Activated CD8-positive, alpha-beta memory T cell treated with anti-CD3 and anti-CD28 coated beads, Interleukin-2, amount 10 ng/mL, durations not matched to agents 7 days and 5 days (primary cell): ENCODE measurements at places on chromosomes 6 and 20.

GRCh38 chr6:17971128-17972073, 16.0 kb downstream of the KIF13A start:
- no peaks in the 10 kb centered on the region for H3K4me1 ChIP-seq
- H3K4me3 ChIP-seq = no peak overlapping the region
- no peak for DNase-seq
- no peak overlapping the region for H3K27ac ChIP-seq

DNA sequence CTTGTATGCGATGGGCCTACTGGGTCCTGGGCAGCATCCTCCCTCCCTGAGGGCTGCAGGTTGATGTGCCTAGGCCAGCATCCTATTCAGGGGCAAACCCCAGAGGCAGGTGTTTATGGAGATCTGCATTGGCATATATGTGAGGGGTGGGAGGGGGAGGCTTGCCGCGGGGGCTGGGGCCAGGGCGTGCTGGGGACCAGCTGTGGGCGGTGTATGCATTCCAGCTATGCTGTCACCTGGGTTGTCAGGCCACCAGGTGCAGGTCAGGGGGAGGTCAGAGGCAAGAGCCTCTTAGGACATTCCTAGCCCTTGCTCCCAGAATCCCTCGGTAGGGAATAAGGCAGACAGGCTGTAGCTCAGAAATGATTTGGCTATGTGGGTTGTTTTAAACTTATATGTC, 11.9 kb downstream of the FOXA2 start:
- no peak overlapping the region for H3K27ac ChIP-seq
- no peak for DNase-seq
- no peaks in the 10 kb centered on the region for H3K36me3 ChIP-seq
- peaks cover 75% of the 10 kb centered on the region for H3K27me3 ChIP-seq

GRCh38 chr20:4040283-4041179, 25.2 kb upstream of the RNF24 start:
- no peak for DNase-seq
- H3K4me3 ChIP-seq = no peak overlapping the region
- no peak overlapping the region for H3K27ac ChIP-seq

DNA sequence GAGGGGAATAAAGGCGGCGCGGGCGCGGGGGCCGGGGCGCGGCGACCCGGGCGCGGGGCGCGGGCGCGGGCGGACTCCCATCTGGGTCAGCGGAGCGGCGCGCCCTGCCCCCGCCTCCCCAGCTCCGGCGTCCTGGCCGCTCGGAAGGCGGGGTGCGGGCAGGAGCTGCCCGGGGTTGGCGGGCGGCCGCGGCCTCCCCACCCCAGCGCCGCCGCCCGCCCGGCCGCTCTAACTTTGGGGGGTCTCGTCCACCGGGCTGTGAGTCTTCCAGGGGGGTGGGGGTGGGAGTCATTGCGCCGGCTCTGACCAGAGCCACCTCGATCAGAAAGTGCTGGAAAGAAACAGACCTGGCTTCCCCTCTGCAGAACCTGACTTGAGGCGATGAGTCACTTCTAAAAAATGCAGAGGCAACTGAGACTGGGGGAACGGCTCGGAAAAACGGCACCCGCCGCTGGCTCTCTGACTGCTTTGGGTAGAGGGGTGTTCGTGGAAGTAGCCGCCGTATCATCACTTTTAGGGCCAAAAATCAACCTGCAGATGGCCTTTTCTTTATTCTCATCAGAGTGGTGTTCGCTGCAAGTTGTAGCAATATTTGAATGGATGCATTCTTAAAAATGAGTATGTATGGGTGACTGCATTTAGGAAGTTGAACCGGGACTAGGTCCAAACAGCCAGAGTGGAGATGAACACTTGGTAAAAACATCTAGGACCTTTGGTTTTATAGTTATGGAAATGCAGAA, 667 bp downstream of the CAP2 start:
- peaks cover 48% of the 10 kb centered on the region for H3K27me3 ChIP-seq
- H3K4me1 ChIP-seq = peaks cover 3% of the 10 kb centered on the region
- H3K27ac ChIP-seq = no peak overlapping the region

DNA sequence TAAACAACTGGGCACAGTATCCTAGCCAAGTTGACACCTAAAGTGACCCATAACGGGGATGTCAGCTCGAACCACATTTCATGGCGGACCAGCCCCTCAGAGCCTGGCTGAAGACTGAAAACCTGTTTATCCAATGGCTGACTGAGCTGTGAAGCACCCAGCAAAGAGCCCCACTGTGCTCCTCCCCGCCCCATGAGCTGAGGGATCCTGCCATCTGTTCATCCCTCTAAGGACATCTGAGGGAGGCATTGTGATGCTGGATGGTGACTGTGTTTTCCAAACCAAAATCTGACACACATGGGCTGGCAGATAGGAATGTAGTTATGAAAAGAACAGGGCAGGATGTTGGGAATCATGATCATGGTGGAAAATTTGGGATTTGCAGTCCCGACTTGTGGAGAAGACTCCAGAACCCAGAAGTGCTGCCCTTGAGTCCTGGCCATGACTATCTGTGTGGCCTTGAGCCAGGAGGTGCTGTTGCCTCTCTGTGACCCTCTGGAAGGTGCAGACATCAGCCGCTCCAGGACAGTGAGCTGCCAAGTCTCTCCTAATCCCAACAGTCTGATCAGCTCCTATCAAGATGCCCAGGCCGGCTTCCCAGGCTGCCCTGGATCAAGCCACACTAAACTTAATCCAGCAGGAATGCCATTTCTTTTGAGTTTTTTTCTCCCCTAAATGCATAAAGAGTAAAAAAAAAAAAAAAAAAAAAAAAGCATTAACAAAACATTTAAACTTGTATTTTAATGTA, 5.7 kb downstream of the EDN3 start:
- no peak for DNase-seq
- peaks cover 30% of the 10 kb centered on the region for H3K27me3 ChIP-seq
- H3K4me3 ChIP-seq = no peak overlapping the region
- H3K27ac ChIP-seq = no peak overlapping the region
- peaks cover 4% of the 10 kb centered on the region for H3K4me1 ChIP-seq

DNA sequence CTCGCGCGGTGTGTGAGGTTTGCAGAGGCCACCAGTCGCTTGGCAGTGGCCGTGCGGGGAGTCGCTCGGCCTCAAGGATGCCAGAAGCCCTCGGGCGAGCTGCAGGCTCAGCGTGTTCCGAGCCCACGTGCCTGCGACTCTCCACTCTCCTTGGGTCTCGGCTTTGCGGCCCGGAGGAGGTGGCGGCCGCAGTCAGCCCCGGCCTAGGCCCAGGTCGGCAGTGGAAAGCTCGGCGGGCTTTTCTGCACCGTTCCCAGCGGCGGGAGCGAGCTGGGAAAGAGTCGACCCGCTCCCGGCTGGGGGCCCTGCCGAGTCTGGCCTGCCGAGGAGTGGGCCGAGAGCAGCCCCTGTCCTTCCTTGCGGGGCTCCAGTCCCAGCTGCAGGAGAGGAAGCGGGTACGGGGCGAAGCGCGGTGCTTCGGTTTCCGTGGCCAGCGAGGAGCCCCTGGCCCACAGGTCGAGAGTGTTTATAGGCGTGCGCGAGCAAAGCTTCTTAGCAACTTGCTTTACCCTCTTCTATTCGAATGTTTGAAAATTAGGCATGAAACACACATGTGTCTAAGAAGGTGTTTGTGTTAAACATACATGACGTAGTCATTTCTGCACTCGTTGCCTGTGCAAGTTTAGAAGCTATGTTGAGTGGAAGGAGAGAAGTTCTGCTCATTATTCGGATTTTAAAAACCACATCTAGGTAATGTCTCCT, 5.6 kb downstream of the FOXC1 start:
- no peak for DNase-seq
- peaks cover 13% of the 10 kb centered on the region for H3K4me1 ChIP-seq
- H3K27me3 ChIP-seq = peaks cover 69% of the 10 kb centered on the region
- H3K27ac ChIP-seq = no peak overlapping the region
- H3K36me3 ChIP-seq = peaks cover 4% of the 10 kb centered on the region

DNA sequence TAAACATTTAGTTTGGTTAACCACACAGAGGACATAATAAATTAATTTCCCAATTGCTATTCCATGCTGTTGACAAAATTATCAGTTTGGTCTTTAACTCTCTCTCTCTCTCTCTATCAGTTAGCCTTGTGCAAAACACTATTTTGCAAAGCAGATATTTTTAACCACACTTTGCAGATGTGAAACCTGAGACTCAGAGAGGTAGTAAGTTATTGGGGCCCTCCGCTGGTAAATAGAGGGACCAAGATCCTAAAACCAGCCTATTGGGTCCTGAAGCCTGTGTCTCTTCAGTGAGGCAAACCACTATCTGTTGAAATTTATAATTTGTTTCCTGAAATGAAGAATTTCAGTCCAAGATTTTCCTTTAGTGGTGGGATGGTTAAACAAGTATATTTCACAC, 231.0 kb downstream of the SOD2 start:
- DNase-seq = no peak
- H3K4me3 ChIP-seq = no peak overlapping the region
- H3K27ac ChIP-seq = no peak overlapping the region
- no peaks in the 10 kb centered on the region for H3K36me3 ChIP-seq
- H3K27me3 ChIP-seq = peaks cover 5% of the 10 kb centered on the region
- H3K4me1 ChIP-seq = no peaks in the 10 kb centered on the region

GRCh38 chr6:138652824-138653223, 120.7 kb upstream of the CCDC28A start:
- H3K4me1 ChIP-seq = peaks cover 15% of the 10 kb centered on the region
- DNase-seq = no peak
- no peak overlapping the region for H3K27ac ChIP-seq
- no peak overlapping the region for H3K4me3 ChIP-seq
- no peaks in the 10 kb centered on the region for H3K36me3 ChIP-seq

GRCh38 chr6:8065519-8065911, 1.3 kb upstream of the BLOC1S5 start:
- H3K27me3 ChIP-seq = no peaks in the 10 kb centered on the region
- H3K27ac ChIP-seq = peak overlapping the region; percentile 95
- H3K4me1 ChIP-seq = peaks cover 31% of the 10 kb centered on the region
- H3K4me3 ChIP-seq = peak overlapping the region; percentile 27
